GM23338 (cell line): ENCODE measurements at places on chromosomes 4 and X. TPM values are rescaled to one million over a fixed set of nuclear protein-coding genes. Genes with fewer than 3 reads are reported as not detected.

The ARX gene
- total RNA-seq: not detected in 2 replicates

DNA sequence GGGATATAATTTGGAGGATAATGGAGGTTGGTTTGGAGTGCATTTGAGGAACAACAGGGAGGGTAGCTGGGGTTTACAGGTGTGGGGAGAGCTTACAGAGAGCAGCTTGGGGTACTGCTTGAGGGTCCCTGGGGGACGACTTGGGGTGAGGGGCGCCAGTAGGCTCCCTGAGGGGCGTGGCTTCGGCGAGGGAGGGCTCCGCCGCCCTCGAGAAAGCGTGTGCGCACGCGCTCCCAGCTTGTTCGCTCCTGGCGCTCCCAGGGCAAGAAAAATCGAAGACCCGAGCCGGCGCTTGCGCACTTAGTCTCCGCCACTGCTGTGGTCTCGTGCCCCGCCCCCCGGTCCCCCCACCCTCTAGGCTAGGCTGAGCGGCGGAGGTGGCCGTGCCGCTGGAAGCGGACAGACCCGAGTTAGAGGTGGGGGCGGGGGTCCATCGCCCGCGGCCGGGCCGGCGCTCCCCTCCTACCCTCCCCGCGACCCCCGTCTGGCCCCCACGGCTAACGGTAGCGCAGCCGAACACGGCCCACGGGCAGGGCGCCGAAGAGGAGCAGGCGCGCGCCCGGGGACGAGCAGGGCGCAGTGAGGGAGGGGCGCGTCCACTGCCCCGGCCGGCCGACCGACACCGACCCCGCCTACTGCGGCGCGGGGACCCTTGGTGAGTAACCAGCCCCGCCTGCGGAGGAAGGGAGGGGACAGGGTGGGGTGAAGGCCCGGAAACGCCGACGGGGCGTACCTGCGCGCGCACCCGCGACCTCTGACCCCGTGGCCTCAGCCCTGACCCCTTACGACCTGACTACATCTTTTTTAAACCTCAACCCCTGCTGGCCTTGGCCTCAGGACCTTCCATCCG lies 5.4 kb upstream of the CCDC120 start:
- 0 out of 2 replicates have a peak, but pooled peaks cover 3% of the 10 kb centered on the region for H3K4me1 ChIP-seq
- peak overlapping the region; percentile 63 for H3K4me3 ChIP-seq
- no peaks in the 10 kb centered on the region for H3K27me3 ChIP-seq

DNA sequence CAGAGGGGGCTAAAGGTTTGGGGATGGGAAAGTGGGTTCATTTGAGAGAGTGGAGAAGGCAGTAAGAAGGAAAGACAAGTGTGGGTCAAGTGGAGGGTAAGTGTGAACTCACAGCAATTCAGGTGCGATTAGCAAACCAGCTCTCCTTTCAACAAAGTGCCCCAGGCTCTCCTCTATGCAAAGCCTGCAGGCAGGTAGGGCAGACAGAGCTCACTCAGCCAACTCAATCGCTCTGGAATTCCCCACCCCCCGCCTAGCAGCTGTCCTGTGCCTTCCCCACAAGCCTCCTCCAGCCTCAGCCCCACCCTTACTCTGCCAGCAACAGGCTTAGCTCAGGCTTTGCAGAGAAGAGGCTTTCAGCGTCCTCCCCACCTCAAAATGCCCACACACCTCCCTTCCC lies 14.8 kb upstream of the MAMLD1 start:
- H3K4me1 ChIP-seq: peaks cover 9% of the 10 kb centered on the region; the same call in 1 of the 2 replicates
- no peaks in the 10 kb centered on the region for H3K36me3 ChIP-seq
- no peak overlapping the region for H3K27ac ChIP-seq

The GPRASP2 gene
- total RNA-seq: 18.0 and 22.4 TPM in 2 replicates

The CSAG3 gene
- not detected in 2 replicates for total RNA-seq

DNA sequence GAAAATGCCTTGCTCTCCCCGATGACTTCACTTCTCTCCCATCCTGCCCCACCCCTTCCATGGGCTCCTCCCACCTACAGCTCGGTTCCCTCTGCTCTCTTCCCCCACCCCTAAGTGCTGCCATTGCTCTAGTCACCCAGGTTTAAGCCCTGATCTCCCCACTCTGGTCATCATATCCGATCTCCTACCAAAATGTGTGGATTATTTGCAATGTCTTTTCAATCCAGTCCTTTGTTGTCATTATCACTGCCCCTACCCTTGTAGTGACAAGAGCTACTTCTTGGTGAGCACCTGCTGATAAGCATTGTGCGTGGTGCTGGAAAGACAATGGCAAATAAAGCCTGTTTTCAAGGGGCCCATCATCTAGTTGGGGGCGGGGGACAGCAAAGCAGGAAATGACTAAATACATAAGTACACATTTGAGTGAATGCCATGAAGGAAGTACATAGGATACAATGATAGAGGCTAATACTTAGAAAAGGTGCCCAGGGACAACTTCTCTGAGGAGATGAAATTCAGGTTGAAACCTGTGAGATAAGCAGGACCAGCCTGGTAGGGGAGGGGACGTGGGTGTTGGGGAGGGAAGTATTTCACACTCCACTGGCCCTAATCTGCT lies 63.8 kb downstream of the DLG3 start:
- DNase-seq: no peak
- no peaks in the 10 kb centered on the region for H3K36me3 ChIP-seq
- H3K4me3 ChIP-seq: no peak overlapping the region
- H3K4me1 ChIP-seq: peaks cover 12% of the 10 kb centered on the region
- no peaks in the 10 kb centered on the region for H3K27me3 ChIP-seq
